Stimulated activated CD8-positive, alpha-beta memory T cell treated with anti-CD3 and anti-CD28 coated beads, Interleukin-4, amount 100 ng/mL, for 1 hour (primary cell): ENCODE measurements at places on chromosomes 3 and 15.

DNA sequence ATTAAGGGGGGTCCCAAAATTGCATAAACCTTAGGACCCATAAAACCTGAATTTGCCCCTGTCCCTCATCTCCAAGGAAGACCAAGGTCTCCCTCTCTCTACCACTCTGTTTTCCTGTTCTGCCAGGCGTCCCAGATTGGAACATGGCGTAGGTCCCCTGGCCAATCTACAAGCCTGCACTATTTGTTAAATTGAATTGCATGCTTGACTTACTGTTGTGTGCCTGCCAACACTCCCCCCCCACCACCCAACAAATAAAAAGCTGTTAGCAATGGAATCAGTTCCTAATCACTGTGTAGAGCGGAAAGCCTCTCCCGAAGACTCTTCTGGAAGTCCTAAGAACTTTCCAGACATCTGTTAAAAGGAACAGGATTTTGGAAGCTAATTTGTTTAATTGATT is 11.7 kb downstream of the CTXND1 start:
- DNase-seq: no peak

GRCh38 chr15:82168296-82168695 is 94.2 kb downstream of the EFL1 start:
- DNase-seq: no peak

DNA sequence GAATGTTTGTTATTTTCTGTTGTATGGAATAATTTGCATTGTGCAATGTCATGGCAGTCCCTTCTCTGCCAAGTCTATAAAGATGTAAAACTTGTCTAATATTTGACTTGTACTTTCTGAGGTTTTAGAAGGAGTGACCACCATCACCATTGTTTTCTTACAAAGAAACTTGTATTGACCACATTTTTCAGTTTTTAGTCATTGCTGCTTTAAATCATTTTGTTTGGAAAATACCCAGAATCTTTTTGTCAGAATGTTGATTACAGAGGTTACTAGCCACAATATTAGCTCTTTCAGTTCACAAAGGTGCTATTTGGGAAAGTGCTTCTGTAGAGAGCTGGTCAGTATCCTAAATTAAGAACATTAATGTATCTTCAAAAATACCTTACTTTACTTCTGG is 532.4 kb upstream of the GBE1 start:
- no peak for DNase-seq

DNA sequence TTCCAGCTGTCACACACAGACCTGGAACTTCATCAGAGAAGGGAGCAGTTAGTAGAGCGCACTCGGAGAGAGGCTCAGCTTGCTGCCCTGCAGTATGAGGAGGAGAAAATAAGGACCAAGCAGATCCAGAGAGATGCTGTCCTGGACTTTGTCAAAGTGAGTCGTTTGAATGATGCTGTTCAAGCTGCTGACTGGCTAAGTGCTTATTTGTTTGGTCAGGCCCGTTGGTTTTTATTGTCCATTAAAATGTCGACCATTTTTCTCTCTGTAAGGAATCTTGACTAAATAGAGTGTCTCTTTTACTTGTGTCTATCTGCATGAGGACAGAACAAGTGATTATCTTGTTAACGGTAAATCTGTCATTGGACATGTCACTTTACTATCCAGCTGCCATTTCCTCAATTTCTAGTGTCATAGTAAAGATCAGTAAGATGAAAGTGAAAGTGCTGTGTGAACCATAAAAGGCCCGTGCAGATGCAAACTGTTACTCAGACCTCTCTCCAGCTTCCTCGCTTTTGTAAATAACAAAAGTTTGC is 56.9 kb downstream of the LRCH3 start:
- DNase-seq: no peak

- DNase-seq: peak; percentile 39
These were observed 30.0 kb downstream of the NBEAL2 start for GRCh38 chr3:47009225-47010110.

DNA sequence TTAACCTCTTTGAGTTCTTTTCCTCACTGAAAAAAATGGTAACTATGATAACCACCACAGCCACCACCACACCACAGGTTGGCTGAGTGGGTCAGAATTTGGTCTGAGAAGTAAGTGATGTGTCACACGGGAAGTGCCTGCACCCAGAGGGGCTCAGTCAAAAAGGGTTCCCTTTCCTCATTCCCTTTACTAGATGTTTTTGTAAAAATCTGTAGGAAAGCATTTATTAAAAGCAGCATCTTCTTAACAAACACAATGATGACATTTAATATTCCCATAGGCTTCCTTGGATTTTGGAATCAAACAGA is 23.2 kb downstream of the CFAP92 start:
- DNase-seq: no peak

DNA sequence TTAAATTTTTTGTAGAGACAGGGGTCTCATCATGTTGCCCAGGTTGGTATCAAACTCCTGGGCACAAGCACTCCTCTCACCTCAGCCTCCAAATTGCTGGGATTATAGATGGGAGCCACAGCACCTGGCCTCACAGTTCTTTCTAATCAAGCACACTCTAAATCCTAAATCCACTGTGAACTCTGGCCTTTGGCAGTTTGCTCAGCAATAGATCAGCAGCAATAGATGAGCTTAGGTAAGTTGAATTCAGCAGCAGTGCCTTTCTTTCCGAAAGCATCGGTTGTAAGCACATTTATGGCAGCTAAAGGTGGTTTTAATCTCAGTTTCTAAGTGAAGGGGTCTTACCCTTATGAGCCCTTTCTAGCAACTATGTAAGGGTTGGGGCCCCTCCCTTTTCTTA is 16.6 kb downstream of the PDHB start:
- DNase-seq: no peak

GRCh38 chr15:88493844-88494243 is 26.3 kb downstream of the MRPS11 start:
- DNase-seq: no peak

GRCh38 chr15:85754989-85755388 is 39.7 kb downstream of the KLHL25 start:
- DNase-seq: no peak

- DNase-seq: no peak
These were observed 76.5 kb downstream of the CD200R1L start for GRCh38 chr3:112770032-112770626.

DNA sequence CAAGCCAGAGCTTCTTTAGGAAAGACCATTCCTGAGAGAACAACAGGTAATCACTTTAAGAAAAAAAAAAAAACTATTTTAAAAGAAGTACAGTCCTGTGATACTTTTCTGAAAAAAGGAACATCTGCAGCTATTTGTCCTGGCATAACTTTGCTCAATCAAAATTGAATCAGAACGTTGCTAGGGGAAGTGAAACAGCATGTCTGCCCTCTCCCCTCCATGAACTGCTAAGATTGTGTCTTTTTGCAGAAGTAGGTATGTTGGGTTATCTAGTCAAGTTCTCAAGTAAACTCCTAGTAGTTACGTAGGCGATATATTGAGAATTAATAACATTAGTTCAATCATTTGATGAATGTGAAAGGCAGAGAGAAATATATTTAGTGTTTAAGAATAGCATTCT is 1013.3 kb downstream of the TUSC7 start:
- DNase-seq: no peak

GRCh38 chr15:42921342-42921731 is 759 bp upstream of the TTBK2 start:
- DNase-seq: peak; percentile 8

- DNase-seq: no peak
These were observed 146.6 kb upstream of the ARHGEF26 start for GRCh38 chr3:153974614-153975013.
